ENCODE measurements at places on chromosomes 1 and 21.

- no peak for DNase-seq
Observed at GRCh38 chr1:112687361-112687760, 12.9 kb downstream of the MOV10 start.

DNA sequence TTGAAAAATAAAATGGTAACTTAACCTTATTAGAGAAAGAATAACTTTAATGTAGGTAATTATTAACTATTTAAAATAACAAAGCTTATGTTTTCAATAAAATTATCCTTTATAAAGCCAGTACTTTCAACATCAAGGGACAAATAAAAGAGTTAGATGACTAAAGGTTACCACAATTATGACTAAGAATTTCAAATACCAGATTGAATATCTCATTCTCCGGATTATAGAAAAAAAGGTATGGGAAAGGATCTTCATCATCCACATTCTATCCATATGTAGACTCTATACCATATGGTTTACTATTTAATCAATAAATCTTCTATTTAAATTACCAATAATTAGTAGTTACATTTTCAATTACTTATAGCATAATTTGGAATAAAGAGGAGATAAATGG is 62.8 kb downstream of the TOR3A start:
- no peak for DNase-seq

DNA sequence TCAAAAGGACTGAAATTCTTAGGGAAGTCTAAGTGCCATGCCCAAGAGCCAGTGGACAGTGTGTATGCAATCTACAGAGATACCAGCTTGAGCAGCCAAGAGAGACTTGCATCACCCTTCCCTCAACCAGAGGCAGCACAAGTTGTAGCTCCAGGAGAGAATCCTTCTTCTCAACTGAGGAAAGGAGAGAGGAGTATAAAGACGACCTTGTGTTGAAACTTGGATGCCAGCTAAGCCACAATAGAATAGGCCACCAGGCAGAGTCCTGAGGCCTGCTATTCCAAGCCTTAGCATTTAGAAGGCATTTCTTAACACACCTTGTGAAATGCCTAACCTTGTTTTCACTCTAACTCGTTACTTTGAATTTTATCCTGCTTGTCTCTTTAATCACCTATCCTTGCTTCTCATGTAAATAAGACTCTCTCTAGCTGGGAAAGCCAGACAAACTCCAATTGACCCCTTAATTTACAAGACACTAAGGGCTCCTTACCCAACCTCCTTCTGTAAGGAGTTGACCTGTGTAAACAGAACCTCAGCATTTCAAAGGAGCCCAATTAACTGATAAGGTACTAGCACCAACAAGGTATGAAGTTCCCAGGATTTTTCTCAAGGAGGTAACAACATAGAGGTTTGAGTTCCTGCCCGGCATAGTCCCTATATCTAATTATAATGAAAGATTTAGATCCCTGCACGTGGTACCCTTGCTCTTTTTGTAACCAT is 738.8 kb downstream of the AMY1C start:
- DNase-seq: no peak

GRCh38 chr21:26138615-26139257 is 31.8 kb downstream of the APP start:
- DNase-seq: no peak

DNA sequence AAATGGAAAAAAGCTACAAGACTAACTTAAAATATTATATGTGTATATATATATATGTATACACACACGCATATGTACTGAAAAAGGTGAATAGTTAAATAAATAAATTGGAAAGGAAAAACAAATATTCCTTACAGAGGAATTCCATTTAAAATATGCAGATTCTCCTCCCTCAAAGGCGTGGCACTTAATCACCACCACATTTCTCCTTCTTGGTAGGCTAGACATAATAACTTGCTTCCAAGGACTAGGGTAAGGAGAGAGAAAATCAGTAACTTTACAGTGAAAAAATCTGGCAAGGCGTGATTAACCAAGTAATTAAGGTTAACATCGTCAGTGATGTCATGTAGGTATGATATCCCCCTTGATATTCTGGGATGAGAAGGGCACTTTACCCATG is 84.0 kb upstream of the USP25 start:
- DNase-seq: no peak

DNA sequence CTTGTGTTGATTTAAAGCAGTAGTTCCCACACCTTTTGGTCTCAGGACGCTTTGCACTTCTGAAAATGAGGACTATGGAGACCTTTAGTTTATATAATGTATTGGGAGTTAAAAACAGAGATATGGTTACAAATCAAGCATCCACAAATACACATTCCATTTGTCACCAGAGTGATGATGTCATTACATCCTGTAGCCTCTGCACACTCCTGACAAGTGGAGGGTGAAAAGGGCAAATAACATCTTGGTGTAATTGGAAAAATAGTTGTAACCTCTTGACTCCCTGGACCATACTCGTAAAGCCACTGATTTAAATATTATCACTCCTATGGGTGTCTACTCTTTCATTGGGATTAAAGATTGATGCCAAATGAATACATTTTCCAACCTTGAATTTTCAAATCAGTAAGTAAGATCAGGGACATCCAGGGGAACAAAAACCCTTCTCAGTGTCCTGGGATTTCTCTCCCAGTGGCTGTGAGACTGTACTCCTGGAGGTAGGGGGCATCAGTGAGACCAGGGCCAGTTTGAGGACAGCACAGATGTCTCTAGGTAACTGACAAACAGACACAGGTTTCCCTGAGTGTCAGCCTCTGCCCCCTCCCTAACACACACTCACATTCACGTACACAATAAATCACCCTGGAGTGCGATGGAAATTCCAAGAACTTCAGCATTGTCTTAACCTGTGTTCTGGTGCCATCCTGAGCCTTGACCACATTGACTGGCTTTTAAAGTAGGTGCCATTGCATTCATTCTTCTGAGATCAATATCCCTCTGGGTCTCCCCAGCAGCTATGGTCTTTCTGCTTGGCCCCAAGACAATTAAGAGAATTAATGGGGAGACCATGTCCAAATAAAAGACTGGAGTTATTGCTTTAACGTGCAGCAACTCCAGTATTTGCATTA is 63.0 kb downstream of the NR5A2 start:
- no peak for DNase-seq
